ENCODE measurements at places on chromosomes 16 and 17. TPM values are rescaled to one million over a fixed set of nuclear protein-coding genes. Genes with fewer than 3 reads are reported as not detected.
A peak's percentile ranks its signal among the peaks of the same experiment; 100 is the strongest.

DNA sequence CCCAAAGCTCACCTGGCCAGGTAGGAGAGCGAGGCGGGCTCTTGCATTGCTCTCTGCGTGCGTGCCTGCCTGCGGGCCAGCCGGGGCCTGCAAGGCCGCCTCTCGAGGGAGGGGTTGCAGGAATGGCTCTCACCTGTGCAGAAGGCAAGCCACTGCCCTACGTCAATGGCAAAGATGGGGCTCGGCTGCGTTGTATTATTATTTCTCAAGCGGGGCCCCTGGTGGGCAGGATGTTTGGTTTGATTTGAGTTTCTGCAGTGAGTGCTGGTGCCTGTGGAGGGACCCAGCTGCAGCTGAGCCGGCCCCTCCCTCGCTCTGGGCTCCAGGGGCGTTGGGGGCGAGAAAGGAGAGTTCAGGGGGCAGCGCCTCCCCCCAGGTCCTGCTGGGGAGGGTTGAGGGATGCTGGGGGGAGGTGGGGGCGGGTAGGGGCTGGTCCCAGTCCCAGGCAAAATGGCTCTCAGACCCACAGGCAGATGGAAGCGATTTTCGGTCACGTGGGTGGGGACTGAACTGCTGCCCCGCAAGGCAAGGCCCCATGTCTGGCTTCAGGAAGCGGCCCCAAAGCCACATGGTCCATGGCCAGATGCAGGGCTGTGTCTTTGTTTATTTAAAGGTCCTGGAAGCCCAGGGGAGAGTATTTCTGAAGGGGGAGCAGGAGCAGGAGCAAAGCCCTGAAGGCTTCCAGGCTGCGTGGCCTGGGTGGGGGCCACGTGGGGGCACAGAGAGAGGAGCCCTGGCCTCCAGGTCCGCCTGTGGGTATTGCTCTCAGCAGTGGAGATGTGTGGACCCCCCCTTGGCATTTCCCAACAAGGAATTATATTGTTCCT is 338.8 kb downstream of the SEC14L1 start:
- no peak for DNase-seq
- peaks cover 8% of the 10 kb centered on the region for H3K36me3 ChIP-seq
- peak overlapping the region; percentile 67 for H3K27ac ChIP-seq
- H3K4me3 ChIP-seq = no peak overlapping the region
- peaks cover 65% of the 10 kb centered on the region for H3K4me1 ChIP-seq
- H3K27me3 ChIP-seq = no peaks in the 10 kb centered on the region

DNA sequence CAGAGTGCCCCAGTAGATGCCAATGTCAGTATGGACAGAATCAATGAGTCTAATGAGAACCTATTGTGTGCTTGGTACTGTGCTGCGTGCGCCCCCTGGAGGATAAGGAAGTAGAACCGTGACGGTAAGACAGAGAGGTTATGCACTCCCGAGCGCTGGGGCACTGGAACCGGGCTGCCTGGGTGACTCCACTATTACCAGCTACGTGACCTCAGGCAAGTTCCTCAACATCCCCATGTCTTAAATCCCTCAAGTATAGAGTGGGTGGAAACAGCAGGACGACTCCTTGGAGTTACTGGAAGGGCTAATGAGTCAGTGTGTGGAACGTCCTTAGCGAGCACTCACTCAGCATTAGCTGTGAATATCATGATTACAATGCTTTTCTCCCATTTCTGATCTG is 16.2 kb downstream of the CHST4 start:
- H3K36me3 ChIP-seq = no peaks in the 10 kb centered on the region
- H3K4me1 ChIP-seq = no peaks in the 10 kb centered on the region
- DNase-seq = peak; percentile 63
- no peak overlapping the region for H3K4me3 ChIP-seq

DNA sequence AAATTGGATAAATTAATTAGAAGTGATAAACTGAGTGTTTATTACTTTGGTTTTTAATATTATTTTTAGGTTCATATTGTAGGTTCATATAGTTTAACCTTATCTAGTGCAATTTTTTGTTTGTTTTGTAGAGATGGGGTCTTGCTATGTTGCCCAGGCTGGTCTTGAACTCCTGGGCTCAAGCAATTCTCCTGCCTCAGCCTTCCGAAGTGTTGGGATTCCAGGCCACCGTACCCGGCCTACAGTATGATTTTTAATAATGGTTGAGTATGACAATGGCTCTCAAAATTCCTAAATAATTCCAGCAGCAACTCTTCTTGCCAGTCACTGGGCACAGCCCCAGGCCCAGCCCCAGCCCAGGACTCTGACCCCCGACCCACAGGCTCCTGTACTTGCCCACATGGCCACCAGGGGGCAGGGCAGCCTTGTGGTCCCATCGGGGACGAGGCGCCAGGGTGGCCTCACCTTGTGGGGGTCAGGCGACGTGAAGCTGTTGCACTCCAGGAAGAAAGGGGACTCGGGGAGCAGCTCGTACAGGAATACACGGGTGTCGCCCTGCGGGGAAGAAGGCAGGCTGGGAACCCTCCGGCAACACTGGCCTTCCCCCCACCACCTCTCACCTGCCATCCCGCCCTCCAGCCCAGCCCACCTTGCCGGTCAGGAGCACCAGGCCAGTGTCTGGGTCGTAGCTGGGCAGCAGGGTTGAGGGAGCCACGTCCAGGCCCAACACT is 7.9 kb upstream of the PAM16 start:
- no peaks in the 10 kb centered on the region for H3K4me1 ChIP-seq
- no peaks in the 10 kb centered on the region for H3K27me3 ChIP-seq
- no peak overlapping the region for H3K27ac ChIP-seq
- no peaks in the 10 kb centered on the region for H3K36me3 ChIP-seq

GRCh38 chr17:82117139-82118090 is 19.4 kb upstream of the FASN start:
- H3K4me3 ChIP-seq = no peak overlapping the region
- peaks cover 47% of the 10 kb centered on the region for H3K4me1 ChIP-seq
- no peaks in the 10 kb centered on the region for H3K27me3 ChIP-seq
- no peak for DNase-seq

WSCD1 gene
- 12.8 TPM for total RNA-seq

HS3ST2 gene
- total RNA-seq = not detected

- no peaks in the 10 kb centered on the region for H3K27me3 ChIP-seq
- H3K4me3 ChIP-seq = no peak overlapping the region
- no peak overlapping the region for H3K27ac ChIP-seq
Observed at GRCh38 chr17:56083475-56083874, 69.8 kb upstream of the ANKFN1 start.

All from cardiac muscle cell (in vitro differentiated cells and primary cell).